ENCODE measurements at places on chromosomes 6 and 20. TPM values are rescaled to one million over a fixed set of nuclear protein-coding genes. Genes with fewer than 3 reads are reported as not detected.

DNA sequence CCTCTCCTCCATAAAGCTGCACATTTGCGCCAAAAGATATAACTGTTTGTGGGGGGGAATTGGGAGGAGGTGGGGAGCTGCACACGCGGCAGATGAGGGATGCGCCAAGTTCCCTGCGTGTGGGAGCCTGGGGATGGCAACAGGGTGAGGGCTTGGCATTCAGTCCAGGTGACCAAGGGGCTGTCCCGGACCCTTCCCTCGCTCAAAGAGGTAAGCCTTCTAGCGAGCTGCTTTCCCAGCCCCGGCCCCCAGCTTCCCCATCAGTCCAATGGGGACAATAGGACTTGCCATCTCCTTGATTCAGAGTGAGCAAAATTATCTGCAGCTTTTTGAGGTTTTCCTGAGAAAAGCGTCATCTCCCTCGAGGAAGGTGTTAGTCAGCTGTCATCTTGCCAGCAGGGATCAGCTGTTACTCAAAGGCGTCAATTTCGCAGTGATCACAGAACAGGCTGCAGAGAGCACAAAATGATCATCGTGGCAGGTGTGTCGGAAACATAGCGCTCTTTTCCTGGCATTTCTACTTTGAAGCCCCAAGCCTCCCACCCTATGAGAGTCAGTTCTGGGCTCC lies 21.3 kb downstream of the ZNF831 start:
- H3K27me3 ChIP-seq: no peaks in the 10 kb centered on the region
- H3K4me1 ChIP-seq: peaks cover 31% of the 10 kb centered on the region
- H3K36me3 ChIP-seq: peaks cover 31% of the 10 kb centered on the region
- no peak overlapping the region for H3K4me3 ChIP-seq
- peak; percentile 38 for DNase-seq

GRCh38 chr6:21928827-21929226 lies 335.3 kb downstream of the SOX4 start:
- H3K27me3 ChIP-seq: no peaks in the 10 kb centered on the region
- no peak overlapping the region for H3K4me3 ChIP-seq
- DNase-seq: no peak
- no peaks in the 10 kb centered on the region for H3K36me3 ChIP-seq

- peak; percentile 14 for DNase-seq
- H3K4me3 ChIP-seq: no peak overlapping the region
- H3K27me3 ChIP-seq: no peaks in the 10 kb centered on the region
- no peaks in the 10 kb centered on the region for H3K4me1 ChIP-seq
- no peaks in the 10 kb centered on the region for H3K36me3 ChIP-seq
Measured at GRCh38 chr20:59667981-59668515, 63.7 kb downstream of the PHACTR3 start.

The CPNE1 gene
- total RNA-seq: 286 TPM

DNA sequence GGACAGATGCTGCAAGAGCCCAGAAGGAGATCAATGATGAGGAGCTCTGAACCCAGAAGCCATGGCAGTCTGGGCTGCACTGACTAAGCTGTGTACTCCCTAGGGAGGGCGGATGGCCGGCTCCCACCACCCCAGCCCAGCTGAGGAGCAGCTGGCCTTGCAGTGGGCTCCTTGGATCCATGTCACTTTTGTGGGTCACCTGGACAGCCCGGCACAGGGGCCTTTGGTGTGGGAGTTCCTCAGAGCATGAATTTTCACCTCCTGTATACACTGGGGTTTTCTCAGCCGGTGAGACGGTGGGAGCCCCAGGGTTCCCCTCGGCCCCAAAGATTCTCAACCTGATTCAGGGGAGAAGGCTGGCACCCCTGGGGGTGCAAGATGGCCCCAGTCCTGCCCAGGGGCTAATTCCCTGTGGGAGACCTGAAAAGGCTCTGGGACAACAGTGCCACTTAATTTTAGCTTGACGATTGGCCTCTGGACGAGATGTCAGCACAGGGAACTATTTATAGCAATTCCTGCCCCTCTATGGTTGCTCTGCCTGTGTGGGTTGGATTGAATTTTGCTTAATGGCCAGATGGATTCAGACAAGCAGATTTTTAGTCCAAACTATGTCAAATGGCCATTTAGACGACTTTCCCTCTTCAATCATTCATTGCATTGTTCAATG lies 121.6 kb upstream of the PMEPA1 start:
- H3K27ac ChIP-seq: no peak overlapping the region
- H3K27me3 ChIP-seq: peaks cover 3% of the 10 kb centered on the region

- no peak overlapping the region for H3K27ac ChIP-seq
- H3K27me3 ChIP-seq: no peaks in the 10 kb centered on the region
- no peaks in the 10 kb centered on the region for H3K4me1 ChIP-seq
- H3K4me3 ChIP-seq: no peak overlapping the region
- DNase-seq: no peak
- peaks cover 35% of the 10 kb centered on the region for H3K36me3 ChIP-seq
Measured at GRCh38 chr6:21003780-21004541, 469.7 kb downstream of the CDKAL1 start.

- no peak overlapping the region for H3K27ac ChIP-seq
- H3K27me3 ChIP-seq: peaks cover 6% of the 10 kb centered on the region
- H3K4me1 ChIP-seq: no peaks in the 10 kb centered on the region
- no peaks in the 10 kb centered on the region for H3K36me3 ChIP-seq
Measured at GRCh38 chr20:48547664-48548063, 280.1 kb downstream of the PREX1 start.

- H3K27ac ChIP-seq: no peak overlapping the region
- peaks cover 14% of the 10 kb centered on the region for H3K4me1 ChIP-seq
- H3K4me3 ChIP-seq: no peak overlapping the region
Measured at GRCh38 chr20:24779946-24780345, 169.1 kb upstream of the CST7 start.

Measured in activated CD8-positive, alpha-beta memory T cell treated with anti-CD3 and anti-CD28 coated beads, Interleukin-2, amount 10 ng/mL, durations not matched to agents 7 days and 5 days (primary cell).